ENCODE measurements at places on chromosomes 6 and 20. TPM values are rescaled to one million over a fixed set of nuclear protein-coding genes. Genes with fewer than 3 reads are reported as not detected.

DNA sequence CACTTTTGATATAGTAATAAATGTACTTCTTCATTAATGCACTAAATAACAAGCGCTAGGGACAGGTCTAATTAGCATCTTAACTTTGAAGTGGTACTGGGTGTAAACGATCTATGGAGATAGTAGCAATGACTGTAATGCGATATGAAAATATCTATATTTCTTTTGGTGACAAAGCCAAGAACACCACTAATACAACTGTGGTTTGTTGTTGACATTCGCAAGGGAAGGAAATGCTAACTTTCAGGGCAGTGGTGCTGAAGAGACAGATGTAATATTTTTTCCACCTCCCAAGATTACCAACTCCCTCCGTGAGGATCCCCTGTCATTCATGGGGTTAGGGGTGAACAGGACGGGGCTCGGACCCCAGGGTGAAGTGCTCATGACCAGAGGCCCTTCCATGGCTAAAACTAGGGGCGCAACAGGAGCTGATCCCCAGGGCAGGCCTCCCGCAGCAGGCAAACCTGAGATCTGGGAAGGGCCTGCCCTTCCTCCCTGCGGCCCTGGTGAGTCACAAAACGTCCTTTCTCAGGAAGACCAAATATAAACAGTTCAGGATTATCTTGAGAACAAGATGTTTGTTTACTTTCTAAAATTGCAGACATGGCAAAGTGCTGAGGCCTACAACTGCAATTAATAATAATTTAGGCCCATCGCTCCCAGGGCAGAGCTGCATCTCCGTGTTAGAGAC lies 65.0 kb upstream of the TOX2 start:
- no peaks in the 10 kb centered on the region for H3K27me3 ChIP-seq
- H3K4me3 ChIP-seq, result no peak overlapping the region
- H3K36me3 ChIP-seq, result no peaks in the 10 kb centered on the region
- H3K4me1 ChIP-seq, result peaks cover 27% of the 10 kb centered on the region
- DNase-seq, result peak; percentile 13

DNA sequence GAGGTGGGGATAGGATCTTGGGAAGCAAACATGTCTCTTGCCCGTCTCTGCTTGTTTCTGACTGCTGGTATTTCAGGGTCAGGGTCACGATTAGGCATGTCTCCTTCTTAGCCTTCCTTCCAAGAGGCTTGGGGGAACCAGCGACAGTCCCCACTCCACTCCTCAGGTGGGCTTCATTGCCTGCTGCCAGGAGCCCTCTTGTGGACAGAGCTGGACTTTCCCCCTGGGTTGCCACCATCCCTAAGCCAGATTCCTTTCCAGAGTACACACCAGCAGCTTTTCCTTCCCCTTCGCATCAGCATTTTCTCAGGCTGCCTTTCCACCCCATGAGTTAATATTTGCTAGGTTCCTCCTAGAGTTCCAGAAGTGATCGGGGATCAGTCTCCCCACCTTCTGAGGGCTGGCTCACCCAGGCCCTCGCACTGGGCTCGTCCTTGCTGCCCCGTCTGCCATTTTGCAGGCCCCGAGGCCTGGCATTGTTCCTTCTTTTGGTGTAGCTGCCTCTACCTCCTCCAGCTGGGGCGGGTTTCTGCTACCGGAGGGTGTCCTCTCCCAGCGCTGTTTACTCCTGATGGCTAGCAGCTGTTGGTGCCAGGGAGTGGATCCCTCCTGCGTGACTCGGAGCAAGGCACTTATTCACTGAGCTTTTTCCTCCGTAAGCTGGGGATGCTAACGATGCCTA lies 8.8 kb upstream of the C20orf144 start:
- peak; percentile 79 for DNase-seq
- peaks cover 17% of the 10 kb centered on the region for H3K36me3 ChIP-seq
- H3K4me3 ChIP-seq, result no peak overlapping the region
- H3K4me1 ChIP-seq, result peaks cover 10% of the 10 kb centered on the region
- H3K27ac ChIP-seq, result no peak overlapping the region
- H3K27me3 ChIP-seq, result no peaks in the 10 kb centered on the region

The GDAP1L1 gene
- 0.37 TPM for polyA plus RNA-seq

DNA sequence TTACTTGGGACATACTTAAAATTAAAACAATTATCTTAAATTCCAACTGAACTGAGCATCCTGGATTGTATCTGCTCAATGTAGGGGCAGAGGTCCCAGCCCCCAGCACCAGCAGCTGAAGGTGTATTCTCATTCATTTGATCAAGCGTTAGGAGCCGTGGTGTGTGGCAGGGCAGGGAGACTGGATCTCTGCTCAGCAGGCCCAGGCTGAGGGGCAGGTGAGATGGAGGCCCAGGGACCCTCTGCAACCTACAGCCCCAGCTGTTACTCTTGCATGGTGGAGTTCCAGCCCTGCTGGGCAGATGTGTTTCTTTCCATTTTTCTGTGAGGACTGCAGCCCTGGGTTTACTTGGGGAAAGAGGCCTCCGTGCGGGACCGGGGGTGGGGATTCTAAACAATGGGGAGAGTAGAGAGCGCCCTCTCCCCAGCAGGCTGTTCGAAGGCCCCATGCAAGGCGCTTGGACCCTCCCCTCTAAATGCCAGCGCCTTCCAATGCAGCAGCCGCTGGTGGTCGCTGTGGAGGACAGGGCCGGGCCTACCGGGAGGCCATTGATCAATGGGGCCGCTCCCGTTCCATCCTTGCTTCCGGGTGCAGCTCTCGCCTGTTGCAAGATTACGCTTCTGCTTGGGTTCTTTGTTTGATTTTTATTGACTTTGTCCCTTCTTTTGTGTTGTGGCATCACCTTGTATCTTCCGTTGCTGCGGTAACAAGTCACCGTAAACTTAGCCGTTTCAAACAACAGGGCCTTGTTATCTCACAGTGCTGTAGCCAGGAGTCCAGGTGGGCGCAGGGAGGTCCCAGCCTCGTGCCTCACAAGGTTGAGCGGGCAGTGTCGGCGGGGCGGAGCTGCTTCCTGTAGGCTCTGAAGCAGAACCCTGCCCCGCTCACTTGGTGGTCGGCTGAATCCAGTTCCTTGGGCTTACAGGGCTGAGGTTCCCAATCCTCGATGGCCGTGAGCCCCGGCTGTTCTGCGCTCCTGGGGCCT lies 134.8 kb upstream of the PHACTR3 start:
- DNase-seq, result no peak
- no peak overlapping the region for H3K27ac ChIP-seq
- no peak overlapping the region for H3K4me3 ChIP-seq
- no peaks in the 10 kb centered on the region for H3K4me1 ChIP-seq
- no peaks in the 10 kb centered on the region for H3K27me3 ChIP-seq

DNA sequence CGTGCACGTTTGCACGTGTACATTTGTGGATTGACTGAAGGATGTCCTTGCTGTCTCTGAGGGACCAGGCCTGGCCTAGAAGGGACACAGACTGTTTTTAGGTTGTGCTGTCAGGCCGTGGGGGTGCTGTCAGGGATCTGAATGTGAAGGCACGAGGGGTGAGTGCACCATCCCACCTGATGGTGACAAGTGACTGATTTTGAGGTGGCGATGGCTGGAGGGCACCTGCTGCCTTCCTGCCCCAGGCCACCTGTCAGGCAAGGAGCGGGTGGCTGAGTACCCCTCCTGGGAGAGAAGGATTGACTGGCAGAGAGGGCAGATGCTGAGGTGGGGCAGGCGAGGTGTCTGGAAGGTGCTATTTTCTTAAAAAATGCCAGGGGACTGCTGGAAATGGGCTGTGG lies 1.2 kb downstream of the RAB44 start:
- H3K27me3 ChIP-seq, result no peaks in the 10 kb centered on the region
- H3K36me3 ChIP-seq, result no peaks in the 10 kb centered on the region
- H3K4me1 ChIP-seq, result no peaks in the 10 kb centered on the region
- H3K4me3 ChIP-seq, result no peak overlapping the region
- no peak overlapping the region for H3K27ac ChIP-seq

- peak; percentile 71 for DNase-seq
- no peaks in the 10 kb centered on the region for H3K27me3 ChIP-seq
- no peaks in the 10 kb centered on the region for H3K4me1 ChIP-seq
- peak overlapping the region; percentile 44 for H3K27ac ChIP-seq
These were observed 114.9 kb downstream of the AKAP7 start for GRCh38 chr6:131250122-131250521.

GRCh38 chr6:13742961-13743735 lies 31.5 kb upstream of the RANBP9 start:
- H3K4me3 ChIP-seq, result no peak overlapping the region
- H3K4me1 ChIP-seq, result no peaks in the 10 kb centered on the region
- H3K36me3 ChIP-seq, result no peaks in the 10 kb centered on the region
- no peaks in the 10 kb centered on the region for H3K27me3 ChIP-seq

DNA sequence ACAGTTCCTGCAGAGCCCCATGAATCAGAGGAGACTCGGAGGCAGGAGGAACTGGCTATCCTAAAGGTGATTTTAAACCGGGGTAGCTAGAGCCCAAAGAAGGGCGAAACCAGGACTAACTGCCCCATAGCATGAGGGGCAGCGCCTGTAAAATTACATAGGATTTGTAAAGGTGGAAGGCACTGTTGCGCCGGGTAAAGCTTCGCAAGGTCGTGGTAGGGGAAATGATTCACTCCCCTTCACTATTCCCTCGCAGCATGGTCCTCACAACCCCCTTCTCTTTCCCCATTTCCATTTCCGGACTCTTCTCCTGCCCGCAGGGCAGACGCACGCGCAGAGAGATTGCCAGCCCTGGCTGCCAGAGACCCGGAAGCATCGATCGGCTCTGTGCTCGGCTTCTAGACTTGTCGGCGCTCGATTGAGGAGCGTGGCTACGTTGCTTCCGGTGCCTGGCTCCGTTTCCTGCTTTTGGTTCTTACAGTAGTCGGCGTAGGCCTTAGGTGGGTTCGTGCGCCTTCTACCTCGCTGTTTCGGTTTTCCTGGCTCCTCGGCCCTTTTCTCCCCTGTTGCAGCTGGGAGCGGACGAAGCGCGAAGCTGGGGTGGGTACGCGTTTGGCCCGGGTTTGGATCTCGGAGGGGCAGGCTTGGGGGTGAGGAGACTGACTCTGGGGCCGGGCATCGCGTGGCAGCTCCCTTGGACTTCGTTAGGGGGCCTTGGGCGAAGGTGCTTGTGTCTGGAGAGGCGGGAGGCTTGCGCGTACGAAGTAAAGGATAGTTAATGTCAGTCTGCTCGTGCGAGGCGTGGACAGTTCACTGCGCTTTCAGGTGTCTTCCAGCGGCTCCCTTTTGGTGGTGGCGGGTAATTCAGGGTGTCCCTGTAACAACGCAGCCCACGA lies at the start of gene SNRPB2:
SNRPB2 (plus strand) TSS at position 462 of the 896 bp plus-strand sequence. CDS start 1,677 bp downstream, outside the sequence.
- peaks cover 26% of the 10 kb centered on the region for H3K4me1 ChIP-seq
- DNase-seq, result peak; percentile 88
- peak within 1 kb of the TSS; percentile 75 for H3K4me3 ChIP-seq
- H3K27ac ChIP-seq, result peak within 1 kb of the TSS; percentile 80

GRCh38 chr6:113857556-113858479 lies 673 bp downstream of the MARCKS start:
- H3K4me3 ChIP-seq, result peak overlapping the region; percentile 82
- H3K27me3 ChIP-seq, result no peaks in the 10 kb centered on the region
- no peaks in the 10 kb centered on the region for H3K36me3 ChIP-seq
- DNase-seq, result peak; percentile 68
- H3K27ac ChIP-seq, result peak overlapping the region; percentile 97
- H3K4me1 ChIP-seq, result peaks cover 47% of the 10 kb centered on the region

DNA sequence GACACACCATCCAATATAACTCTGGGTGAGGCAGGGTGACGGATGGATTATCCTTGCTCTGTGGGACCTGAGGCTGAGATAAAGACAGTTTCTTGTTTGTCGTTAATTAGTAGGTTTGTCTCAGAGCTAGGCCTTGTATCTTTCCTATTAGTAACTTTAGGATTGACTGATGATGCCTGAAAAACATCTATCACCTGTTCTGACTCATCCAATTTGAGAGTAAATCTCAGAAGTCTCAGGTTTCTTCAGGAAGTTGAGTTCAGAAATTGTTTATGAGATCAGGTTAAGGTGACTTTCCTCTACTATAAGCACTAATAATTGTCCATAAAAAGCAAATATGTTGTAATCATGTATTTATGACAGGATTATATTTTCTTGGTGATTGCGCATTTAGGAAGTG lies 129.5 kb upstream of the SUPT3H start:
- no peaks in the 10 kb centered on the region for H3K4me1 ChIP-seq
- no peaks in the 10 kb centered on the region for H3K36me3 ChIP-seq
- H3K4me3 ChIP-seq, result no peak overlapping the region
- no peaks in the 10 kb centered on the region for H3K27me3 ChIP-seq

DNA sequence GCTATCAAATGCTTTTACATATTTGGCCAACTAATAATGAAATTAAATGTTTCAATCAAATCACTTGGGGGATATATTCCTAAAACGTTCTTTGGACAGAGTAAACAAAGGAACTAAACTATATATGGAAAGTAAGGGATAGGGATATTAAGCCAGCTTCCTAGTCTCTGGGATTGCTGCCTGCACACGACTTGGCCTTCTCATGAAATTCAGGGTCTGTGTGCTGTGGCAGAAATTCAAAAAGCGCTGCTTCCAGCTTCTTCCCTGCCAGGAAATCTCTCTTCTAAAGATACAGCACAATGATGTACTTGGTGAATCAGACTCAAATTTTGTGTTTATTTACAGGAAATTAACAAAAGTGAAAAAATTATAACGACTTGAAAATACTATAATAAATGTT lies 206.3 kb upstream of the RAB32 start:
- H3K4me3 ChIP-seq, result no peak overlapping the region
- H3K27me3 ChIP-seq, result no peaks in the 10 kb centered on the region
- no peaks in the 10 kb centered on the region for H3K36me3 ChIP-seq
- H3K4me1 ChIP-seq, result no peaks in the 10 kb centered on the region
- H3K27ac ChIP-seq, result no peak overlapping the region

The ME1 gene
- polyA plus RNA-seq, result 11.4 TPM

DNA sequence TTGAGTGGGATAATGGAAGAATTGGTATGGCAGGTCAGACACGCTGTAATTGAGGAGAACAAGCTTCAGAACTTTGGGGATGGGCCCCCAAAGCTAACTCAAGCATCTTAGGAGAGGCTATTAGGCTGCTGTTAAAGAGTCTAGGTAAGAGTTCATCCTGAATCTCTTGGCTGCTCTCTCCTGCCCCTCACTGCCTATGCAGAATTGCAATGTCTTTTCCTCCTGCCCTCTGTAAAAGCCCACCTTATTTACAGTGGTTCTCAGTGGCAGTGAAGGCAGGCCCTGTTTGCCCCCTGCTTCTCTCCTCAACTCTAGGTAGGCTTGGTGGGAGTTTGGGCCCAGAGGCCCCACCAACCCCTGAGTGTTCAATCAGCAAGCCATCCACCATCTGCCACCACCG lies 55.0 kb downstream of the LYRM2 start:
- no peaks in the 10 kb centered on the region for H3K4me1 ChIP-seq
- no peaks in the 10 kb centered on the region for H3K27me3 ChIP-seq
- no peak overlapping the region for H3K4me3 ChIP-seq

GRCh38 chr20:44502968-44503367 lies 18.9 kb downstream of the SERINC3 start:
- H3K27me3 ChIP-seq, result no peaks in the 10 kb centered on the region
- no peak overlapping the region for H3K4me3 ChIP-seq
